ENCODE measurements at places on chromosomes 6 and 20.

- no peak for DNase-seq
Measured at GRCh38 chr6:22323848-22324247, 27.0 kb upstream of the PRL start.

DNA sequence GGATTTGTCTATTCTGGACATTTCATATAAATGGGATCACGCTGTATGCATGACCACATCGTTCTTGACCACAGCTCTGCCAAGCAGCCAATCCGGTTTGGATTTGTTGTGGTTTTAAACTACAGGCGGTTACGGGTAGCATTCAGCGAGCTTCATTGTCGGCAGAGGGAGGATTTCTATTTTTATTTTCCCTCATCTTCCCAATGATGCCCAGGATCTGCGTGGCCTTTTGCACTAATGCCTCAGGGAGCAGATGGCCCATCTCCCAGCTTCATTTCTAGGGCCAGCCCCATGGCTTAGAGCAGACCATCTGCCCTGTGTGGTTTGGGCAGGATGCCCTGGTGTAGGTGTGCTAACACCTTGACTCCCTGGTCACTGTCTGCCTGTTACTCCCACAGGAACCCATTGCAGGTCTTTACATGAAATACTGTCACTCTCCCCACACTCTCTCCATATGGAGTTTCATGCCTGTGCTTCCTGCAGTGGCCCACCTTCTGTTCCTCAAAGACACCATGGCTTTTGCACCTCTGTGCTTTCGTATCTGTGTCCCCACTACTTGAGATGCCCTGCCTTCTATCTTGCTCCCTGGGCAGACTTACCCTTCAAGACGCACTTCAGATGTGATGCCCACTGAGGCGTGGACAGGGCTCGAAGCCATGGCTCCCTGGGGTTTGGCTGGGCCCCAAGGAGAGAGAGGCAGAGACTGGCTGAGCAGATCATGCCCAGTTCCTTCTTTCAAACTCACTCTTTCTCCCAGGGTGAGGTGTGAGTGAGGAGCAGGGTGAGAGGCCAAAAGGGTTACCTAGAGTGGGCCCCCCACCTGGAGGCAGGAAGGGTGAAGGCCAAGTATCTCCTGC lies 26.0 kb downstream of the SDCBP2 start:
- no peak for DNase-seq

DNA sequence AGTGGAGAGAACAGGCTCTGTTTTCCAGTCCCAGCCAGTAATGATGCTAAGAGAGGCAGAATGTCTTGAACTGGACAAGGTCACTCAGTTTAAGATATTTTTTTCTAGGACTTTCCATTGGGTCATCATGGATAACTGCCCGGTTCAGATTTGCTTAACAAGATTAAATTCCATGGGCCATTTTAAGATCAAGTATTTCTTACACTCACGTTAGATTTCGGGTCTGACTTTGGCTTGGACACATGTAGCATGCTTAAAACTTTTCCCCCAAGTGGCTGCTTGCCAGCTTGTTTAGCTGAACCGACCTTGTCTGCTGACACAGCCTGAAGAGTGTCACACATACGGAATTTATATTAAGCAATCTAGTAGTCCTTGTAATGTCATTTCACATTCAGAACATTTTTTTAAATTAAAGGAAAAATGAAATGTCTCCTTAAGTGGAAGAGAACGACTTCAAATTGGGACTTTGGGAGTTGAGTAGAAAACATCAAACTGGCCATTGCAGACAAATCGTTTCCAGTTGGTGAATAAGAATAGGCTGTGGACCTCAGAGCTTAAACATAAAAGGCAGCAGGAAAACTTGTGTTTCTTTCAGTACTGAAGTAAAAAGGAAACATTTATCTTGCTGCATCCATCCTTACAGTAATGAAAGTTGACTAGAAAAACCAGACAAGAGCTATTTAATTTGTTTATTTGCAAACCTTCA lies 29.0 kb downstream of the ARMC2 start:
- peak; percentile 86 for DNase-seq

DNA sequence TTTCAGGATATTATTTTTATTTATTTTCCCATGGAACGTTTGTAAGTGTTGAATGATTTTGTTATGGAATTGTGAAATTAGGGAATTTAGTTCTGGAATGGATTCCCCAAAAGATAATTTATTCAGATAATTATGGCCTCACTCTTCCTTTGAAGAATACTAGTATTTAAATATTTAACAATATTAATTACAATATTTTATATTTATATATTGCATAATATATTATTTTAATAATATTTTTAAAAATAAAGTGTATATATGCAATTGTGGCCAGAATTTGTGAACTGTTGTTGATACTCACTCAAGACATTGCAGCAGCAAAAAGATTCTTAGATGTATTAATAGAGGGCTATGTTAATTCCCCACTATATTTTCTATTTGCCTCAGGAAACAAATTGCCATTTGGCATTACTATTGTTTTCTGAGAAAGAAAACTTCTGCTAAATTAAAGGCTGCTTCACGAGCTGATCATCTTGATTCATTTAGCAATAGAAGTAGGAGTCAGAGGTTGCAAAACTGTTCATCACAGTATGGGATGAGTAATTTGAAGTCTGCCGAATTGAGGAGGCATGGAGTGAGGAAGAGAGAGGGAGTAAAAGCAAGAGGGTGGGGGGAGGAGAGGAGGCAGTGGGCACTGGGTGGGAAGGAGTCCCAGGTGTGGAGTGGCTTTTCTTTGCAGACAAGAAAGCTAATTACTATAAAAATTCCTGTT lies 729.2 kb downstream of the DHX35 start:
- DNase-seq = no peak

DNA sequence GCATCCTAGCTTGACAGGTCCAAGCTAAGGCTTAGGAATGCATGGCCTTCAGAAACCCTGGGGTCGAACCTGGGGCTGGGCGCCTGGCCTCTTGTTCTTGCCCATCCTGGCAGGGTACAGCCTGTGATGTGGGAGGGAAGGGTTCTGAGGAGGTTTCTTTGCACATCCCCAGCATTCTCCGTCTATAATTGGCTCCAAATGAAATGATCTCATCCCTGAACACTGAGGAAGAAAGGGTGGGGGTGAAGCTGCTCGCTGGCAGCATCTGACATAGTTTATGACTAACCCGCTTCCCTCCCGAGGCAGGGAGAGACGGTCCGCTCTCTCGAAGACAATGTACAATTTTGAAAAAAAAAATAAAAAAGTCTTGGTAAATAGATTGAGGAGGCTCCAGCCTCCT lies 67.1 kb upstream of the ZNFX1 start:
- DNase-seq = peak; percentile 66

- DNase-seq = no peak
Measured at GRCh38 chr20:35901678-35902544, 52.4 kb downstream of the SCAND1 start.

GRCh38 chr6:22904431-22904830 lies 335.1 kb downstream of the HDGFL1 start:
- no peak for DNase-seq

- DNase-seq = peak; percentile 72
Measured at GRCh38 chr6:166097914-166098522, 69.6 kb downstream of the TBXT start.

GRCh38 chr6:118123503-118124037 lies 216.5 kb downstream of the SLC35F1 start:
- DNase-seq = no peak

DNA sequence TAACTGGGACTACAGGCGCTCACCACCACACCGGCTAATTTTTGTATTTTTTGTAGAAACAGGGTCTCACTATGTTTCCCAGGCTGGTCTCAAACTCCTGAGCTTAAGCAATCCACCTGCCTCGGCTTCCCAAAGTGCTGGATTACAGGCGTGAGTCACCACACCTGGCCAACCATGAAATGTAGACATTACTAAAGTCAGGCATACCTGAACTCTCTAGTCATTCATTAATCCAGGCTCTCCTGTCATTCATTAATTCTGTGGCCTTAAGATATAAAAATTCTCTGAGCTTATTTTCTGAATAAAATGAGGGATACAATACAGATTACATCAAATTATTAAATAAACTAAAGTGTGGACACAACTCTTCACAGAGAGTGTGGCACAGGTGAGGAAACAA lies 159.7 kb downstream of the GMDS start:
- DNase-seq = no peak

DNA sequence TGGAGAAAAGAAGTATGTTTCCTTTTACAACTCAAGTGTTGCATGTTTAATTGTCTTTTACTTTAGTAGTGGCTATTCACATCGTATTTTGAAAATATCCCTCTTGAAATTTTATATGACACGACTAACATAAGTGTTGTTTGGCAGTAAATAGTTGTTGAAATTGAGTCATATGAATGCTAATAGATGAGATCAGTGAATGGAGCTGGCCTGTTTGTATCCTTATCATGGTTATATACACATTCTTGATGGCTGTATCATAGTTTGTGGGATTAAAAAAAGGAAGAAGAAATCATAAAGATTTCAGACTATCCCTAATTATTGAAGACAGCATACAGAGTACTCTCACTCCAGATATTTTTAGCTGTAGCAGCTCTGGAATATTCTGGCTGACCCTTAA lies 8.2 kb upstream of the RAE1 start:
- DNase-seq = no peak

GRCh38 chr20:40635971-40636370 lies 53.1 kb downstream of the MAFB start:
- no peak for DNase-seq

All from left cardiac atrium (tissue), 4 donors.